ENCODE measurements at places on chromosomes 7 and 10.

DNA sequence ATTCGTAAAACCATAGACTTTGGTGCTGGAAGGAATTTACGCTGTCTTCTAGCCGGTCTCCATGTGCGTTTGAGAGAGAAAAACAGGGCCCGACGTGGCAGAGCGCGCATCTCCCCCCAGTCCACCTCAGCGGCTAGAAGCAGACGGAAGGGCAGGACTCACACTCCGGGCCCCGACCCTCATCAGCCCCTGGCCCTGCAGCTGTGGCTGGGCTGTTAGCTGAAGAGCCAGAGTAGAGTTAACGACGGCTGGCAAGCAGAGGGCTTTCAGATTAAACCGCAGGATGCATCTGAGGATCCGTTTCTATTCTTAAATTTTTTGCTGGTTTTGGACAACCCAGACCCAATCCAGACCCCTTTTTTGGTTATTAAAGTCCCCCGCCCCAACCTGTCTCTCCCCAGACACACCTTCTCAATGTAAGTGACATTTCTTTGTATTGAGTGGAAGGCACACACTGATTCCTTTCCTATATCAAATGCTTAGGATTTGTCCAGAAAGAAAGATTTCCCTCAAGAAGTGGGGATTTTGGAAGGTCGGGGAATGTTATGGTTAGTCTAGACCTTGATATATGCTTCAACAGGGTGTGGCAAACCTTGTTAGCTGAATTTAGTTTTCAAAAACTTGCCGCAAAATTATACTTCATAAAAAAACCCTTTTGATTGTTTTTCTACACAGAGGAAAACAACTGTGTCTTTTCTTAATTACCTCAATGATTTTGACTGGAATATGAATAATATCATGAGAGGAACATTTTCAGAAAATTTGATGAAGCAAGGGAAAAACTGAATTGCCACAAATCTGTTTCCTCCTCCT, 1.7 kb upstream of the TBX20 start:
- peaks cover 12% of the 10 kb centered on the region for H3K4me1 ChIP-seq
- no peak overlapping the region for H3K27ac ChIP-seq
- H3K4me3 ChIP-seq = no peak overlapping the region

GRCh38 chr10:127968027-127968441, 61.1 kb downstream of the PTPRE start:
- H3K4me1 ChIP-seq = no peaks in the 10 kb centered on the region
- H3K27me3 ChIP-seq = no peaks in the 10 kb centered on the region
- H3K27ac ChIP-seq = no peak overlapping the region
- no peak for DNase-seq
- no peak overlapping the region for H3K4me3 ChIP-seq

GRCh38 chr10:110841767-110842267, 29.9 kb upstream of the PDCD4 start:
- peaks cover 43% of the 10 kb centered on the region for H3K4me1 ChIP-seq
- no peak for DNase-seq
- H3K27me3 ChIP-seq = no peaks in the 10 kb centered on the region
- H3K4me3 ChIP-seq = no peak overlapping the region
- no peaks in the 10 kb centered on the region for H3K36me3 ChIP-seq
- no peak overlapping the region for H3K27ac ChIP-seq

DNA sequence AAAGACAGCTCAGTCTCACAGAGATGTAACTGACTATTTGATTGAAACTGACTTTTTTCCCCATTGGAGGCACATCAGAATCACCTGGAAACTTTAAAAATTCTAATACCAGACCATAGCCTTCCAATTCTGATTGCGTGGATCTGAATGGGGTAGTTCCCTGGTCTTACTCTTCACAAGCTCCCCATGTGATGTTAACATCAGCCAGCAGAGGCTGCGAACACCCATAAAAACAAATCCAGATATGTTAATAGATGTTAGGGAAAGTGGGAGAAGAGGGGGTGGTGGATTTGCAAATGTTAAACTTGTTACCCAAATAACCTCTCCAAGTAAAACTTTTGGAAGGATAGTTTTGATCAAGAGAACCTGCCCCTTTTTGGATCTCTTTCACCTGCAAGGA, 1133.4 kb downstream of the CNTNAP2 start:
- DNase-seq = no peak
- H3K27ac ChIP-seq = no peak overlapping the region
- no peaks in the 10 kb centered on the region for H3K27me3 ChIP-seq
- H3K4me3 ChIP-seq = no peak overlapping the region
- H3K36me3 ChIP-seq = no peaks in the 10 kb centered on the region

- no peaks in the 10 kb centered on the region for H3K27me3 ChIP-seq
- no peak overlapping the region for H3K27ac ChIP-seq
Observed at GRCh38 chr10:130871406-130871805, 440.1 kb downstream of the TCERG1L start.

DNA sequence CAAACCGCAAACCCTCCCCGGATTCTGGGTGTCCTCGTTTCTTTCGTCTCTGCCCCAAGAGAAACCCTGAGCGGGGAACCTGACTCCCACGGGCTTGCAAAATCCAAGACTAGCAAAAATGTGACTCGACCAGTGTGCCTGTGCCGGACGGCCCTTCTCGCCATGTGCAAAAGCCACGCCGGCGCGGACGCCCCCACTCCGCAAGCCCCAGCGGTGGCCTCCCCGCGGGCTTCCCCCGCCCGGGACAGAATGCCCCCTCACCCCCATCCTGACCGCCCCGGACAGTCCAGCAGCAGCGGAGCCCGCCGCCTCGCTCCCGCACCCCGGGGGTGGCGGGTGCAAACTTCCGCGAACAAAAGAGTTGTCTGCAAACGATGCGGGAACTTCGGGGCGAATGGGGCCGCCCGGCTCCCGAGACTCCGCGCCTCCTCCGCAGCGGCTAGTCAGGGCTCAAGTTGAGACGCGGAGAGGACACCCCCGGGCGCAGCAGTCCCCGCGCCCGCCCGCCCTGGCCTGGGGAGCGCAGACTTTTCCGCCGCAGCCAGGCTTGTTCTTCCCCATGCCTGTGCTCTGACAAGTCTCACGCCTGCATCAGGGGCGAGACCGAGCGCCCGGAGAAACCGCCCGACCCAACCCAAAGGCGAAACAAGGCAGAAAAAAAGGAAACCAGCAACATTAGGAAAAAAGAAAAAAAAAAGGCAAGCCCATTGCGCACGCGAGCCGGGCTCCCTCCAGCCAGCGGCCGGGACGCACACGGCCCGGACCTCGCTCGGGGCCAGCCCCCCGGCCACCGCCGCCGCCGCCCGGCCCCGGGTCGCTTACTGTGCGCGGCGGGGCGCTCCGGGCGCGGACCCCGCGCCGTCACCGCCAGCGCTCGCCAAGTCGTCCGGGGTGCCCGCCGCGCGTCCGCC, 732 bp downstream of the FAM53B start:
- H3K4me1 ChIP-seq = peaks cover 52% of the 10 kb centered on the region
- peak; percentile 26 for DNase-seq
- no peaks in the 10 kb centered on the region for H3K36me3 ChIP-seq
- H3K27me3 ChIP-seq = no peaks in the 10 kb centered on the region
- peak overlapping the region; percentile 64 for H3K27ac ChIP-seq

Measured in CD4-positive, alpha-beta memory T cell (primary cell).